Stomach (tissue), 19 donors: ENCODE measurements at places on chromosomes 7 and 10. TPM values are rescaled to one million over a fixed set of nuclear protein-coding genes. Genes with fewer than 3 reads are reported as not detected.

The NEURL1 gene
- total RNA-seq = 3.3 TPM

The EMX2 gene
- total RNA-seq = not detected

The SEC61G gene
- total RNA-seq = 66.7 TPM

The PDE6C gene
- total RNA-seq = not detected

The CFAP43 gene
- total RNA-seq = not detected

The CHN2 gene
- total RNA-seq = 15.1 TPM

The VAX1 gene
- not detected for total RNA-seq

The DOCK1 gene
- 40.0 TPM for total RNA-seq

The MCM10 gene
- 4.6 TPM for total RNA-seq

GRCh38 chr7:133978502-133979295 is 148.4 kb upstream of the LRGUK start:
- no peak overlapping the region for H3K27ac ChIP-seq
- no peaks in the 10 kb centered on the region for H3K27me3 ChIP-seq
- no peak overlapping the region for H3K4me3 ChIP-seq
- DNase-seq = peak; percentile 15
- no peaks in the 10 kb centered on the region for H3K36me3 ChIP-seq

DNA sequence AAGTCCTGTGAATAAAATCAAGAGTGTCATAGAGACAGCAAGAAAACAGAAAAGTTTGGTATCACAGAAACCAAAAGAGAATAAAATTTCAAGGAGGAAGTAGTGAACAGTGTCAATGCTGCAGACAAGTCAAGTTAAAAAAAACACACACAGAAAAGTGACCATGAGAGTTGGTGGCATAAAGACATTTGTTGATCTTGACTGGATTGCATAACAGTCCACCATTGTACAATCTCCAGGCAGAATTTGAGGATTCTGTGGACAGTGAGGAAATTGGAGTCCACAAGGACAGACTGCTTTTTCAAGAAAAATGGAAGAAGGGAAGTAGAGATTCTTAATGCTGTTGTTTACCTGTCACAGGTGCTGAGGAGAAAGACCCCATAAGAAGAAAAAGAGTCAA is 412.5 kb downstream of the PLXDC2 start:
- no peaks in the 10 kb centered on the region for H3K4me1 ChIP-seq
- no peaks in the 10 kb centered on the region for H3K27me3 ChIP-seq
- H3K36me3 ChIP-seq = no peaks in the 10 kb centered on the region
- no peak overlapping the region for H3K27ac ChIP-seq
- no peak for DNase-seq

DNA sequence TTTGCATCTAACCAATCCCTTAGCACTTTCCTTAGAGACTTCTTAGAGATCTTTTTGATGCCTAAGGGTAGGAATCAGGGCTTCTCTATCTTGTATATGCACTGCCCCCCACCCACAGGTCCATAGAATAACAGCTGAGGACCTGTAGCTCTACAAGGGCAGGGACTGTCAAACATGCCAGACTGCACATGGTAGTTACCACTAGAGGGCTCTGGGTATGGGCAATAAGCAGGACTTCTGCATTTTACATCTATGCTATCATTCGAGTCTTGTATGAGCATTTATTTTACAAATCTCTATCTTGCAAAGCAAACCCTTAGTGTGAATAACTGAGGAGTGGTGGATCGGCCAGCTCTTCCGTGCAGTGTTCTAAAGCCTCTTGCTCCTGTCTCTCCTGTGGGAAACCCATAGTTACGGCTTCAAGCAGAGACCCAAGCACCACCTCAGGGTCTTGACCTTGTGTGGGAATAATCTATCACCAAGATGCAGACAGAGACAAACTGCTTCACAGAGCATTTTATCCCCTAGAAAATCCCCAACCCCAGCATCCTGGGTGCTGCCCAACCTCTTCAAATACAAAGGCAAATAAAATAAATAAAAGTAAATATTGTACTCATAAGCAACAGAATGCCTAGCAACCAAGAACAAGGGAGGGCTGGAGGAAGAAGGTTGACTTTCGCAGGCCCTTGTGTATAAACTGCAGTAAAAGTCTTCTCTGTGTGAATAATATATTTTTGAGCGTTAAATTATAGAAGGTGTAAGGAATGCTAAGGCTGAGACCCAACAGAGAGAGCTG is 219.3 kb downstream of the WDR11 start:
- H3K4me1 ChIP-seq = peaks cover 20% of the 10 kb centered on the region
- no peaks in the 10 kb centered on the region for H3K36me3 ChIP-seq
- no peak overlapping the region for H3K27ac ChIP-seq
- H3K4me3 ChIP-seq = no peak overlapping the region

DNA sequence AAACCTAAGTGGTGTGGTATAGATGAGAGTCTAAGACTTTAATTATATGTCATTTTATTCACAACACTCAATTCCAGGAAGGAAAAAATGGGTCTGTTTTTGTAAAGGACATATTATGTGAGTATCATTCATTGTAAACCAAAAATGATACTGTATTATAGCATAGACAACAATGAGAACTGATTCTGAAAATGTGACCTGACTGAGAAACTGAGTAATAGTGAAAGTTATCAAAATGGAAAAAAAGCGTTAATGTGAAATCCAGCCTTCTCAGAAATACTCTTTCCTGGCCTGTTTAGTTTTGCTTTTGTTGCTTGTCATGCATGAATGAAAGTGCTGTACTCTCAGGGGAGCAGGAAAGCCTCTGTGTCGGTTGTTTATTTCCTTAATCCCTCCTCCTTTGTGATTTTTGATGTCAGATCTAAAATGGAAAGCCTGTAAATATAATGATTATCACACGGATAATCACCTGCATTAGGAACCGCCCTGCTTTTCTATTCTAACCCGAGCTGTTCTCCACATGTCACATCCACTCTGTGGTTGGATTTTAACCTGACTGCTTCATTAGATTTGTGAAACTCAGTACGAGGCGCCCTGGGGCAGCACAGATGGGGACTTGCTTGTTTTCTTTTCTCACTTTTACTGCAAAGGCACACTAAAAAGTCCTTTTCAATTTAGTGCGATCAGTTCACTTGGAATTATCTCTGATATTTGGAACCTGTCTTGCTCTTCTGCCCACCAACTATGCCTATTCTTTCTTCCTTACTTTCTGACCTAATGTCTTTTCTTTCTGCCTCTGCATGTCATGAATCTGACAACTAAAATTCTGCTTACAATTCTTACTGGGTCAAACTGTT is 240.9 kb upstream of the KAT6B start:
- H3K4me3 ChIP-seq = no peak overlapping the region
- no peaks in the 10 kb centered on the region for H3K36me3 ChIP-seq
- H3K27me3 ChIP-seq = no peaks in the 10 kb centered on the region
- DNase-seq = no peak

DNA sequence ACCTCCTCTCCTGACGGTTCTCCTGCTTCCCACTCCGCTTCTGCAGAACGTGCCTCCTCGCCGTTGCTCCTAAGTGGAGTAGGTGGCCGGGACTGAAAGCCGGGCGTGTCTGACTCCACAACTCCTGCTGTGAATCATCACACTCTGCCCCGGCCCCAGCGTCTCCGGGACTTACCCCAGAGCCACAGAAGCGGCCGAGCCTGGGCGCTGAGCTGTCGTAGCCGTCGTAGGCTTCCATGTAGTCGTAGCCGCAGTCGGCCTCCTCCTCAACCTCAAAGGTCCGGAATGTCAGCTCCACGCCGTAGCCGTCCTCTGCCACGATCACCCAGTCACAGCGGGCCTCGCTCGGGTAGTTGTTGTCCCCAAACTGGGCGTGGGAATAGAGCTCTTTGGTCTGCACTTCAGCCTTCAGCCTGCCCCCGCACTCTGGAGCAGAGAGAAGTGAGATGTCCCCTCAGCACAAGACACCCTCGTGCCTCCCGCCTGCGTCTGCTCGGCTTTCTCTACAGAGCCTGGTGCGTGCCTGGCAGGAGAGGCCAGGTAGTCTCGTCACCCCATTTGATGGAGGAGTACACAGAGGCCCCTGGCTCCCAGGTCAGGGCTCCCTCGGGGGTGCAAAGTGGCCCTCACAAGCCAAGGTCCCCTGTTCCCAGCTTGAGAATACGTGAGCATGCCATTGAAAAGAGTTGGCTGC is 11.2 kb upstream of the OPALIN start:
- no peaks in the 10 kb centered on the region for H3K27me3 ChIP-seq
- H3K4me1 ChIP-seq = no peaks in the 10 kb centered on the region
- DNase-seq = no peak
- H3K27ac ChIP-seq = no peak overlapping the region
- no peak overlapping the region for H3K4me3 ChIP-seq
- no peaks in the 10 kb centered on the region for H3K36me3 ChIP-seq

- H3K4me3 ChIP-seq = no peak overlapping the region
- no peaks in the 10 kb centered on the region for H3K27me3 ChIP-seq
- no peaks in the 10 kb centered on the region for H3K36me3 ChIP-seq
- H3K4me1 ChIP-seq = no peaks in the 10 kb centered on the region
Measured at GRCh38 chr7:89104748-89105685, 309.5 kb upstream of the TEX47 start.

DNA sequence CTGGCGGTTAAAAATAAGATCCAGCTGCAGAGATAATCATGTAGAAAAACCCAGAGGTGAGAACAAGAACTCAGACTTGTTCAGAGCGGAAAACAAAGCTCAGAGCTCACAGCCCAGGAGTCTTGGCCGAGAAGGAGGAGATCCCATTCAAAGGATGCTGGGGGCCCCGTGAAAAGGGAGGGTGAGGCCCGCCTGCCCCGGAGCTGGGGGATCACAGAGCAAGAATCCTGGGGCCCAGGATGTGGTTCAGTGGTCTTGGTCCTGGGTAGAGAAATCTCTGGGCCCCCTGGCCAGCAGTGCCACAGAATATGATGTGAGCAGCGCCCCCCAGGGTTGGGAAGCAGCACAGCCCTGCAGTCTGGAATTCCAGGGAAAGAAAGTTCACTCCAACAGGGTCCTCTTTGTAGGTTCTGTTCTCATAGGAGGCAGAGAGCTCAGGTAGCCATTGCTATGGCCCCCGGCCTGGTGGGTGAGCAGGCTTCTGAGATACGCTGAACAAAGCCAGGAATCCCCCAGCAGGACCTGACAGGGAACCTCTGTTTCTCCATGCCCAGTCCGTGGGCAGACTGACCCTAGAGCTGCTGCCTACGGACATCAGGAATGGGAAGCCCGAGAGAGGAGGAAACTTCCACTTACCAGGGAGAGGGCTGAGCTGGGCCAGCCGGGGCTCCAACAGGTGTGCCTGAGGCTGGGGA is 77.7 kb upstream of the GNA12 start:
- H3K4me1 ChIP-seq = no peaks in the 10 kb centered on the region
- H3K27me3 ChIP-seq = no peaks in the 10 kb centered on the region
- no peak overlapping the region for H3K27ac ChIP-seq
- no peaks in the 10 kb centered on the region for H3K36me3 ChIP-seq
- no peak for DNase-seq
- H3K4me3 ChIP-seq = no peak overlapping the region

DNA sequence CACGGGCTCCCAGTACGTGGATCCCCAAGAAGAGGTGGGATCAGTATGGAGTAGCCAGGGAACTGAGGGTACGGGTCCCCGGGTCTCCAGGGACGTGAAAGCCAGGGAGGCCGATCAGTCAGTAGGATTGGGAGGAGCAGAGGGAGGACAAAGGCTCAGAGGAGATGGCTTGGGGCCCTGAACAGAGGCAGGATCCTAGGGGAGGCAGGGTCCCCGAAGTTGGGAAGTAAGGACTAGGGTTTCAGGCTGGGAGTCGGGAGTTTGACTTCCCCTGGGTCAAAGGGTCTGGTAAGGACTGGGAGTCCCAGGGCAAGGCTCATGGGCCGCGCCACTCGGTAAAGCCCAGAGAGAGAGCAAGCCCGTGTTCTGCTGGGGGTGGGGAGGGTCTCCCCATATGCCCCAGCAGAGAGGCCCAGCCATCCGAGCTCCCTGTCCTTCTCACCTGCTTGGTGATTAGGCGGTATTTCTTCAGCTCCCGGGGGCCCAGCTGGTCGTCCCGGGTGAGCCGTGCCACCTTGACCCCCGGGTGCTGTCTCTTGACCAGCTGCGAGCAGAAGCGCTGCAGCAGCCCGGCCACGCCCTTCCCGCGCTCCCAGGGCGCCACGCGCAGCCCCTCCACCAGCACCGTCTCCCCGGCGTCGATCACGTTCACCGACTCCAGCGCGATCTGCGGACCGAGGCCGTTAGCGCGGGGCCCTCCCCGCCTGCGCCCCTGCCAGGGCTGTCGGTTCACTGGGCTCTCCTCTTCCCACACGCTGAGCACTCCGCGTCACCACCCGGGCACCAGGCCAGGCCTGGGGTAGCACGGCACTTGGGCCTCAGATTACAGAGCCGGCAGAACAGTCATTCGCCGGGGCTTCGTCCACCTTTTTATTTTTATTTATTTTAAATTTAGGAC is 7.0 kb downstream of the NAT16 start:
- H3K27me3 ChIP-seq = peaks cover 100% of the 10 kb centered on the region
- H3K4me3 ChIP-seq = peak overlapping the region; percentile 4
- H3K27ac ChIP-seq = no peak overlapping the region
- DNase-seq = peak; percentile 85
- peaks cover 43% of the 10 kb centered on the region for H3K4me1 ChIP-seq
- no peaks in the 10 kb centered on the region for H3K36me3 ChIP-seq

DNA sequence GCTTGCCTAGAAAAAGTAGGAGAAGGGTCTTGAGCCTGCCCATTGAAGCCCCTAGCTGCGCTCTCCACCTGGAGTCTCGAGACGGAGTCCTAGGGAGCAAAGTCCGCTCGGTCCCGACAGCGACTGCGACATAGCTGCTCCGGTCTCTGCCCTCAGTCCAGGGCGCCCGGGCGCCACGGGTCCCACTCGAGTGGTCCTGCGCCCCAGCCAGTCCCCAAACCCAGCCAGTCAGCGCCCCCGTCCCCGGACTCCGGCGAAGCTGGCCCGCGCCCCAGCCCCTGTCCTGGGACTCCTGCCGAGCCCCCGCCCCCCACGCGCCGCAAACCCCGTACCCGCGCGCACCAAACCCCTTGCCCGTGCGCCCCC is 490 bp downstream of the TNS3 start:
- peak overlapping the region; percentile 79 for H3K27ac ChIP-seq
- DNase-seq = peak; percentile 72
- no peaks in the 10 kb centered on the region for H3K36me3 ChIP-seq
- peaks cover 52% of the 10 kb centered on the region for H3K4me1 ChIP-seq
- peak overlapping the region; percentile 81 for H3K4me3 ChIP-seq

- H3K4me3 ChIP-seq = no peak overlapping the region
- H3K36me3 ChIP-seq = peaks cover 64% of the 10 kb centered on the region
- H3K27me3 ChIP-seq = no peaks in the 10 kb centered on the region
Measured at GRCh38 chr7:4781366-4782069, 6.1 kb downstream of the AP5Z1 start.
